D721Med (cell line): ENCODE measurements at places on chromosomes 4 and X.

GRCh38 chr4:101022151-101023024 lies 324.9 kb downstream of the PPP3CA start:
- no peak for DNase-seq

GRCh38 chr4:24001486-24002329 lies 111.9 kb upstream of the PPARGC1A start:
- DNase-seq: no peak

DNA sequence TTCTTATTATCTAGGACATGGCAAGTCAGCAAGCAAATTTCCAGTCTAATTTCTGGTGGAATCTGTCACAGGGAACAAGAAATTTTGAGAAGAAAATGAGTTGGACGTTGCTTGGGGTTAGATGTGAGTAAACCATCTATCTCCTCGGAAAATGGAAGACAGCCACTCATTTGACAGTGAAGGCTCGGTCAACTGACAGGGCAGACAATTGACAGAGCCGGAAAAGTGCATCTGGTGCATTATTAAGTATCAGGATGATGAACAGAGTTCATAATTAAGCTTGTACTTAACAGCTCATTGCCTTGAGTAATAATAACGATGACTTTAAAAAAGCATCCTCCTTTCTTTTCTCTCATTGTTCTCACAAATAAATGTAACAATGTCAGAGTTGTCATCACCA lies 168.4 kb downstream of the MAD2L1 start:
- no peak for DNase-seq

DNA sequence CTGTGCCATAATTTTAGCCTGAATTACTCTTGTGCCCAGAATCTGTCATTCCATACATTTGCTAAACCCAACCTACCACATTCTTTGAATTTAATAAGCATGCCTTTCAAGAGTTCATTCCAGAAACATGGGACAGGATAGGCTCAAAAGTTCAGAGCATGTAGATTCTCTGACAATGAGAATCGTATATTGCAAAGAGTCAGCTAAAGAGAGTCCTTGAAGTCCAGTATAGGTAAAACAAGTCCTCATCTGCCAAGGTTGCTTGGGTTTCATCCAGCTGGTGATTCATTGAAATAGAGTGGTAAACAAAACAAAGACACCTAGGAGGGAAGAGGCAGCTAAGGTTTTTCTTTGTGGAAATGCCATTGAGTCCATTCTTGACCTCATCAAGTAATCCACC lies 249.3 kb upstream of the DIPK2B start:
- DNase-seq: no peak

- DNase-seq: no peak
Measured at GRCh38 chrX:150575419-150575814, 7.0 kb downstream of the MTM1 start.

DNA sequence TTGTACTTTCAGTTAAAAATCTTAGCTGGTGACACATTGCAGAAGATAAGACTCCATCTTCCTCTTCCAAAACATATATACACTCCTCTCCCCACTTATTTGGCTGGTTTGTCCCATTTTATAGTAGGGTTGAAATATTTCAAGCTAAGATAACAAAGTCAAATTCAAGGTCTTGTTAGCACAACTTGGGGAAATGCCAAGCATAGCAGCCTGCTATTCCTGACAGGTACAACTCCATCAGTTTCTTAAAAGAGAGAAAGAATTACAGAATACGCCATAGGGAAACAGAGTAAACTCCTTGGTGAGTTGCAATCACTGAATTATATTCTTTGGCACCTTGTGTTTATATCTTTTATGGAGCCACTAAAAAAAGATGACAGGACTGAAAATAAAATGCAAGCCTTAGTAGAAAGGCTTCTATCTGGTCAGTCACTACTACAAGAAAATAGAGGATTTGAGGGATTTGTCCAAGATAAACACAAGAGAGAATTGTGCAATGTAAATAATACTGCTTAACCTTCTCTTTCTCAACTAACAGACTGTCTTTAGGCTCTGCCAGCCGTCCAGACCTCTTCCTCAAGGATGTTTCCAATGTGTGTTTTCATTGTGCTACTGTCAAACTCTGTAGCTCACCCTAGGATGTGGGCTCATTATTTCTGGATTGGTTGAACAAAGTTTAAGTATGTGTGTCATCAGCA lies 170.3 kb downstream of the VEGFC start:
- DNase-seq: no peak

- no peak for DNase-seq
Measured at GRCh38 chr4:101294597-101294996, 52.7 kb downstream of the PPP3CA start.

- no peak for DNase-seq
Measured at GRCh38 chrX:95733426-95733825, 951.2 kb upstream of the DIAPH2 start.

- no peak for DNase-seq
Measured at GRCh38 chrX:130975947-130976346, 72.9 kb upstream of the ENOX2 start.

DNA sequence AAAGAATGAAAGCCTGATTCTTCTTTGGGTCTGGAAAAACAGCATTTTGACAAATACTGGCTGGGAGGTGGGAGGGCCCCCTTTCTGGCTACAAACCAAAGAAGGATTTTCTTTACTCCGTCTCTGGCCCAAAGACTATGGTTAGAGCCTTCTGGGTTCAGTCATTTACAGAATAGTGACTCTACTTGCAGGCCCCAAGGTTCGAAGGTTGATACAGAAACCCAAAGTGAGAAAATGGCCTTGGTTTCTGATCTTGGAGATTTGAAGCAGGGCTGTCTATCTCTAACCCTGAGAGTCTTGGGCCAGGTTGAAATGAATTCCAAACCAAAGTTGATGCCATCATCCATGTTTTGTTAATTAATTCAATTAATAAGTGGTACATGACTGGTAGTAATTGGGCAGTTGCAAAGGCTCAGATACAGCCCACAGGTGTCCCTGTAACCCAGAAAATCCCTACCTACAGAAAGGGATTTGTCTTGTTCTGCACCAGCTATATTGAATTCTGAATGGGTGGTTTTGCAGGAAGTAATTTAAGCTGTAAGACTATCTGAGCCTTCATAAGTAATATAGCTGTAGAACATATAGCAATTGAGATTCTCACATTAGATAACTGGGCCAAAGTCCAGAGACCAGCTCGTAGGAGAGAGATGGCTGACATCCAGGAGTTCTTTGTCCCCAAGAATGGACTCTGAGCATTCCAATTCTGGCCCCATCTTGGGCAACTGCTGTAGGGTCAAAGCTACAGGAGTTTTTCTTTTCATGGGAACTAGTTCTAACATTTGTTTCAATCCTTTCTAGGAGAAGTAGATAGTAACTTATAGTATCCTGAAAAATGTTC lies 34.5 kb downstream of the CHRNA9 start:
- DNase-seq: no peak

DNA sequence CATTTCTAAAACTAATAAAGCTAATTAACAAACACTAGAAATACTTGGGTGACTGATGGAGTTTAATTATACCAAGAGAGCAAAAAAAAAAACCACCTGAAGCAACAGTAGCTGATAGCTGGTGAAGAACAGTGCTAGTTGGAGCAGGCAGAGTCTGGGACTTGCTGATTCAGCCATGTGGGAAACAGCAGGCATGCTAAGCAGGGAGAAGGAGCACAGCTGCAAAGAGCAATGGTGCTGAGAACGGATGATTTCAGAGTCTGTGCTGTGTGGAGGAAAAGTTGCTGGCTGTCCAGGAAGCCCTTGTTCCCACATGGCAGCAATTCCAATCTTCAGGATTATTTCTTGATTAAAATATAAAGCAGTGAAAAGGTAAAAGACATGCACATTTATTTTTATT lies 68.8 kb downstream of the NPY1R start:
- DNase-seq: no peak

DNA sequence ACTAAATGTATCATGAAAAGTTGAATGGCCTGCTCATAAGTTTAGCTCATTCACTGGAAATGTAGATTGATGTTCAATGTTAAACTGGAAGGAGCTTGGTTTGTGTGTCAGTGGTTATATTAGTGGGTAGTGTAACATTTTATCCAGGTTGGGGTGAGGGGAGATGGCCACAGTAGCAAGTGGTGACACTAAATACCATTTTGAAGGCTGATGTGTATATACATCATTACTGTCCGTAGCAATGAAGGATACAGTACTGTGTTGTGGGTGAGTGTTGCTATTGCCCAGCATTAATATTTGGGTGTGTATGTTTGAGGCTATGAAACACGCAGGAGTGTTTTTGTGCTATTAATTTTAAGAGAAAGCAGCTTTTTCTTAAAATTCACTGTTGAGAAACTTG lies 6.3 kb downstream of the HMGB3 start:
- DNase-seq: no peak

- no peak for DNase-seq
Measured at GRCh38 chr4:3168029-3168428, 80.9 kb upstream of the MSANTD1 start.

- no peak for DNase-seq
Measured at GRCh38 chrX:141638550-141638949, 49.0 kb downstream of the SPANXA2 start.

- DNase-seq: no peak
Measured at GRCh38 chr4:82138374-82138773, 235.4 kb downstream of the HNRNPD start.

DNA sequence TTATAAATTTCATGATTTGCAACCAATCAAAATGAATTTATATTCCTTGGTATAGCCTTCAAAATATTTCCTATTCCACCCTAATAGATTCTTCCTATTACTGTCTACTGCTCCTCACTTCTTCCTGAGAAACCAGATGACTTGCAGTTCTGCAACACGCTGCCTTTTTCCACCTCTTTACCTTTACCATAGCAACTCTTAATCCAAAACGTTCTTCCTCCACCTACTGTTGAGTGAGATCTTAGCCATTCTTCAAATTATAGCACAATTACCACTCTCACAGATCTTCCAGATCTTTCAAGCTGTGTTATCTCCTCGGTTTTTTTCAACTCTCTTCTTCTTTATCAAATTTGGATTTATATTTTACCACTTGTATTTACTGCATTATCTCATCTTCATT lies 289.8 kb downstream of the ADGRL3 start:
- no peak for DNase-seq
